ENCODE measurements at places on chromosomes 2 and 18.

- no peak for DNase-seq
Measured at GRCh38 chr2:39128919-39129391, 8.1 kb upstream of the SOS1 start.

GRCh38 chr2:198471291-198471690 is 666.9 kb downstream of the PLCL1 start:
- no peak for DNase-seq

DNA sequence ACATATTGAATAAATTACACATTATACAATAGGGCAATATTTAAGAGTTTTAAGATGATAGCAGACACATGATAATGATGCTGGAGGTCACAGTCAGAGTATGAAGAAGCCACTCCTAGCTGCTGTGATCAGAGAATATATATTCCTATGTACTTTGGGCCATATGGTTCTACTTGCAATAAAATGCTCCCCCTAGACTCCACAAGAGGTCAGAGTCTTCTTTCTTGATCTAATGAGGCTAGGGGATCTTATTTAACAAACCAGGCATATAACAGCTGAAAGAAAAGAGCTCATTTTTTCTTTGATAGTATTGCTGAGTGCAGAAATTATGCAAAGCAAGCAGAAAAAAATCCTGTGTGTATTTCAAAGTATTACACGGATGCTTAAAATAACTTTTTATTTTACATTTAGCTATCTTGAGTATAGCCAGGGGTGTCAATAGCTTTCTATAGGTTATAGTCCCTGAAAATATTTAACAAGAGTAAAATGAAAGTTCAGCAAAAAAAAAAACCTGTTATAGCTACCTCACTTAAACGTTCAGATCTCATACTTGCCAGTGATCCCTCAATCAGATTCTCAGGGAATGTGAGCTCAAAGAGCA is 748.7 kb upstream of the CHAC2 start:
- DNase-seq: peak; percentile 30

GRCh38 chr18:49754866-49755265 is 58.5 kb downstream of the ACAA2 start:
- DNase-seq: no peak

DNA sequence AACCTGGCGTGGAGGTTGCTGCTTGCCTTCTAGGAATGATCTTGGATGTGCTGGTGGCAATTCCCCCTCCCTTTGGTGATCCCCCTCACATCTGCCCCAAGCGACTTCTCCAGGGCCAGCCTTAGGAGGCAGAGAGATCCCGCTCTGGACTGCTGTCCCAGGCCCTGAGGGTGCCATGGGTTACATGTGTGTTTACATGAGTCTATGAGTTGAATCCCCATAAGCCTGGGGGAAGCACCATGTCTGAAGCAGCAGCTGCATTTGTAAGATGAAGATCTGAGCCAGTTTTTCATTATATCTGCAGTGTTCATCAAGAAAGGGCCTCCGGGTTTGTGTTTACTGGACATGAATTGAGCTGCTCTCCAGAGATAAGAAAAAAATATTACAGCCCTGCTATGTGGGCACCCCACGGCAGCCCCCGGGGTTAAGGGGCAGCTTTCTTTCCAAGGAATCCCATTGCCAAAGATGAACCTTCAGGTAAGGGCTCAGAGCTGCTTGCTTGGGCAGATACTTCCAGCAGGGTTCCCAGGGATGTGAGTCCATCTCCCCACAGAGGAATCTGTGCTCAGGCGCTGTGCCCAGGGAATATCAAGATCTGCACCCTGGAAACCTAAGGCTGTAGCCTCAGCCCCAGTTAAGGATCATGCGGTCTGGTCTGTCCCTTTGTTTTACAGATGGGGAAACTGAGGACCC is 46.0 kb downstream of the MRPS5 start:
- no peak for DNase-seq
